Prostate gland (tissue), 2 donors: ENCODE measurements at places on chromosomes 7 and 10.

DNA sequence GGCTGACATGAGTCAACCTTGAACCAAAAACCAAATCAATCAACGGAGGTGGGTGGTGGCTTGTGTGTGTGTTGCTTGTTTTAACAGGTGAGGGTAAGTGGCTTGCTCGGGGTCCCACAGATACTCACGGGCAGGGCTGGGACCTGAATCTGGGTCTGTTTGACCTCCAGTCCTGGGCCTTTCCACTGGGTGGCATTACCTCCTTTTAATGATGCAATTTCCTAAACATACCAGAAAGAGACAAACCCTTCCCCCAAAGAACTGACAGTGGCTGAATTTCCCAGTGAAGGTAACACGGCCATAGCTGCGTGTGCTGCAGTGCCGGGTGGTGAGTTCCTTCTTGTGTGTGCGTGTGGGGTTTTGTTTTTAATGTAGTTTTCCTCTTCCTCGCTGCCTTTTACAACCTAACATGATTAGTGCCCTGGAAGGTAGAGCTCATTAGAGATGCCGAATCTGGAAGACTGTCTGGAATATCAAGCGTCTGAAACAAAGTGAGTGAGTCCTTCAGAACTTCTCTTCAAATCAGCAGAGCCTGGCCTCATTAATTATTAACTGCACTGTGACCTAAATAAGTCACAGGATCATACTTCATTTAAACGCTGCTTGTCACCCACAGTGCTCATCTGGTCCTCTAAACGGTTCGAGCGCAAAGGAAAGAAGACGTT lies 166.1 kb upstream of the TCERG1L start:
- H3K36me3 ChIP-seq: no peaks in the 10 kb centered on the region
- no peaks in the 10 kb centered on the region for H3K4me1 ChIP-seq
- no peak overlapping the region for H3K4me3 ChIP-seq
- H3K27ac ChIP-seq: no peak overlapping the region

- H3K4me1 ChIP-seq: peaks cover 6% of the 10 kb centered on the region
- no peak overlapping the region for H3K4me3 ChIP-seq
- no peak overlapping the region for H3K27ac ChIP-seq
- no peaks in the 10 kb centered on the region for H3K27me3 ChIP-seq
- no peaks in the 10 kb centered on the region for H3K36me3 ChIP-seq
Measured at GRCh38 chr7:130150587-130150986, 54.6 kb downstream of the TMEM209 start.

DNA sequence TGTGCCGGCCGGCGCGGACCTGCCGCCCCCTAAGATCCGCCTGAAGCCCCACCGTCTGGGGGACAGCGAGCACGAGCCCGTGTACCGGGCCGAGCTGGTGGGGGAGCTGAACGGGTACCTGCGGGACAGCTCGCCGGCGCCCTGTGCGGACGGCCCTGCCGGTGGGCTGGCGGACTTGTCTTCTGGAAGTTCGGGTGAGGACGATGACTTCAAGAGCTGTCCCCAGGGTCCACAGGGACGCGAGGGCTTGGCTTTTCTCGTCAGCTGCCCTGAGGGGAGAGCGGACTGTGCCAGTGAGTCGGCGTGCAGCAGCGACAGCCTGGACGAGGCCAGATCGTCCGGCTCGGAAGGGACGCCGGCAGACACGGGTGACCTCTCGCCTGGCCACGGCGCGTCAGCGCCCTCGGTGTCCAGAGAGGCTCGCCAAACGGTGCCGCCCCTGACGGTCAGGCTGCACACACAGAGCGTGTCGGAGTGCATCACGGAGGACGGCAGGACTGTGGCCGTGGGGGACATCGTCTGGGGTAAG lies 8.5 kb downstream of the PWWP2B start:
- DNase-seq: no peak
- no peaks in the 10 kb centered on the region for H3K27me3 ChIP-seq
- H3K4me3 ChIP-seq: no peak overlapping the region
- no peaks in the 10 kb centered on the region for H3K36me3 ChIP-seq
- H3K27ac ChIP-seq: no peak overlapping the region

GRCh38 chr10:77969114-77969513 lies 42.6 kb upstream of the DLG5 start:
- H3K27ac ChIP-seq: peak overlapping the region; percentile 91
- H3K27me3 ChIP-seq: no peaks in the 10 kb centered on the region
- H3K4me1 ChIP-seq: no peaks in the 10 kb centered on the region
- H3K4me3 ChIP-seq: no peak overlapping the region
- DNase-seq: no peak

- H3K4me3 ChIP-seq: no peak overlapping the region
- no peak for DNase-seq
- H3K36me3 ChIP-seq: no peaks in the 10 kb centered on the region
- H3K27ac ChIP-seq: no peak overlapping the region
- H3K27me3 ChIP-seq: no peaks in the 10 kb centered on the region
- H3K4me1 ChIP-seq: no peaks in the 10 kb centered on the region
Measured at GRCh38 chr10:132498562-132499366, 38.8 kb upstream of the INPP5A start.

GRCh38 chr10:126459878-126460481 lies 71.7 kb upstream of the ADAM12 start:
- H3K4me3 ChIP-seq: no peak overlapping the region
- H3K4me1 ChIP-seq: no peaks in the 10 kb centered on the region
- H3K27ac ChIP-seq: no peak overlapping the region
- DNase-seq: no peak
